ENCODE measurements at places on chromosomes 5 and 9. TPM values are rescaled to one million over a fixed set of nuclear protein-coding genes. Genes with fewer than 3 reads are reported as not detected.

GADD45G gene
- polyA plus RNA-seq: 2.5 TPM

DNA sequence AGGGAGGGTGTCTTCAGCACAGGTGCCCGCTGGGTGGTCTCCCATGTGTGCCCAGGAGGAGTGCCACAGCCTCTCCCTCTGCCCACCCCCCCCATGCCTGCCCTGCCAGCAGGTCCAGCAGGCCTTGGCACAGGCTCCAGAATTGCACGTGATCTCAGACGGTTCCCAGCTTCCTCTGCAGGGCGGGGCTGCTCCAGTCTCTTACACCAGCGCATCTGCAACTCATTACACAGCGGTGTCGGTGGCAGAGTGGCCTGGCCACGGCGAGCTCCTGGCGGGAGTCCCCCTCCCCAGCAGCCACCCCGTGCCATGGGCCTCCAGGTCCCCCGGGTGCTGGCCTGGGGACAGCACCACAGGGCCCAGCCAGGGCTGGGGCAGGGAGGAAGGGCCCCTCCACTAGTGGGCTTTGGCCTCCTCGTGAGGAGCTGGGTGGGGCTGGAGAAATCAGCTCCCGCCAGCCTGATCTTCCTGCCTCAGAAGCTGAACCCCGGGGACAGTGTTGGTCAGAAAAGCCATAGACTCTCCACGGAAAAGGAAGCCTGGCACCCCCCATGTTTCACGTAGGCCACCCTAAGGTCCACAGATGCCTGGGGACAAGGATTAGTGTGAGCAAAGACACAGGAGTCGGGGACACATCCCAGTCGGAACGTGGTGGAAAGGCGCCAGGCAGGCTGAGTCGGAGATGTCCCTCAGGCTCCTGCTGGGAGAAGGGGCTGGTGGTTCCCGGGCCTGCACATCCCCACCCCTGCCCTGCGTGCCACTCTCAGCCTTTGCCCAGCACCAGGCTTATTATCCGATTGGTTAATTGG lies 40.2 kb downstream of the RXRA start:
- DNase-seq: no peak

DNA sequence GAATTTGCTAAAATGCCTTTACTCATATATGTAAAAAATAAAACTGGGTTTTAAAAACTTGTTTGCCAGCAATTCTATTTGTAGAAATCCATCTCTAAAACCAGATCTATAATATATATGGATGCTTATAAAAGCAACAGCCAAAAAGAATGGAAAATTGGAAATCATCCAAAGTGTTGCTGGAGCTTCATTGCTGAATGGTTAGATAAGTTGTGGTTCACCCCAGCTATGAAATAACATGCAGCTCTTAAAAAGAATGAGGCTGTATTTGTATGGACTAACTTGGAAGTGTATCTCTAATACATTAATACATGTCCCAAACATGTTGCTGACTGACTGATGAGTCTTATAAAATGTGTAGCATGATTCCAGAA lies 76.2 kb downstream of the STK10 start:
- DNase-seq: no peak

GRCh38 chr5:128384068-128384467 lies 154.0 kb downstream of the FBN2 start:
- no peak for DNase-seq

Measured in right renal cortex interstitium (tissue), 3 donors.